ENCODE measurements at places on chromosomes 4 and X. TPM values are rescaled to one million over a fixed set of nuclear protein-coding genes. Genes with fewer than 3 reads are reported as not detected.

QRFPR gene
- total RNA-seq, result not detected

SPANXA2 gene
- total RNA-seq, result 0.68 TPM

DNA sequence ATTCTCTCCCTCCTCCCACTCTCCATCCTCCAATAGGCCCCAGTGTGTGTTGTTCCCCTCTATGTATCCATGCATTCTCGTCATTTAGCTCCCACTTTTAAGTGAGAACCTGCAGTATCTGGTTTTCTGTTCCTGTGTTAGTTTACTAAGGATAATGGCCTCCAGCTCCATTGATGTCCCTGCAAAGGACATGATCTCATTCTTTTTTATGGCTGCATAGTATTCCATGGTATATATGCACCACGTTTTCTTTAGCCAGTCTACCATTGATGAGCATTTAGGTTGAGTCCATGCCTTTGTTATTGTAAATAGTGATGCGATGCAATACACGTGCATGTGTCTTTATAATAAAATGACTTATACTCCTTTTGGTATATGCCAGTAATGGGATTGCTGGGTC, 100.3 kb upstream of the USP9X start:
- DNase-seq, result no peak

INTU gene
- total RNA-seq, result 4.4 TPM

MAGEC3 gene
- not detected for total RNA-seq

GRCh38 chrX:57289089-57289488, 2.6 kb downstream of the FAAH2 start:
- DNase-seq, result no peak

DNA sequence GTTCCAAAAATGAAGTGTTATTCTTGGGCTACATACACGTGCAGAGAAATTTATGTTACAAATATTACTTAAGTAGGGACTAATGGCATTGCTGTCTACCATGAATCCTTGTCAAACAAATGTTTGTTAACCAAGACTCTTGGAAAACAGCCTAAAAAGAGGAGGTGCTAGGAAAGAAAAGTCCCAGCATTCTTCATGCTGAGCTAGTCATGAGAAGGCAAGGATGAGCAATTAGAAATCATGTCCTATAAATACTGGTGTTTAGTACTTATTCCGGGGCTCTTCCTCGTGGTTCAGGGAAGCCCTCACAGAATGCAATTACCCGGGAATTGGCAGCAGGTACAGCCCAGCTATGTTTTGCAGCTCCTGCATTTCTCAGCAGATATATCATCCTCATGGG, 378.1 kb upstream of the FTHL17 start:
- DNase-seq, result no peak

- no peak for DNase-seq
Measured at GRCh38 chr4:114839986-114840385, 241.4 kb downstream of the UGT8 start.

ASB12 gene
- total RNA-seq, result not detected

PROM1 gene
- 0.47 TPM for total RNA-seq

MAGEB2 gene
- not detected for total RNA-seq

- DNase-seq, result no peak
Measured at GRCh38 chr4:76723924-76724323, 174.0 kb downstream of the SOWAHB start.
